ENCODE measurements at places on chromosomes 5 and 9.

GRCh38 chr9:13160051-13160450 is 119.4 kb downstream of the MPDZ start:
- DNase-seq = no peak

DNA sequence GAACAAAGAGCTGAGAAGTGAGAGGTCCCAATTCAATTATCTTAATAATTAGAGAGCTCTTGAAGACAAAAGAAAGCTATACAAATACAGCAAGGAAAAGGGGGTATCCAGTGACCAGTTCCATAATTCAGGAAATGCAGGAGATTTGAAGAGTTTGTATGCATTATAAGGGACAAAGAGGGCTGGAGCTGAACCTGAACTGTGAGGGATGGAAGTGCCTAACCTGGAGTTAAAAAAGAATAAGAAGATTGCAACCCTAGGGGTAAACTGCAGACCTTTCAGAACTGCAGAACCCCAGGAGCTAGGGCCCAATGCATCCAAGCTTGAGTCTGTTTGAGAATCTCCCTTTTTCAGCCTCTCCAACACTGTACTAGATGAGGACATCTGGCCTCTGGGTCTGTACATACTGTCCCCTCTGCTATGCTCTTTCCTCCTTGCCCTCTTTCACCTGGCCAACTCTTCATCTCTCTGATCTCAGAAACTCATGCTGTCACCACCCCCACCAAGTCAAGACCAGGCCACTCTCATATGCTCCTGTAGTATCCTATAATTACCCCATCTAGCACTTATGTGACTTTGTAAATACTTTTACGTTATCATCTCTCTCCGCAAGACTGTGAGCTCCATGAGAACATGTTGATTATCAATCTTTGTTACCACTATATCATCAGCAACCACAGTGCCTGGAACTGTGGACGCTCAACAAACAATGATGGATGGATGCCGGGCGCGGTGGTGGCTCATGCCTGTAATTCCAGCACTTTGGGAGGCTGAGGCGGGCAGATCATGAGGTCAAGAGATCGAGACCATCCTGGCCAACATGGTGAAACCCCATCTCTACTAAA is 6.6 kb upstream of the PRKACG start:
- DNase-seq = no peak

- no peak for DNase-seq
Measured at GRCh38 chr5:32805971-32806638, 95.0 kb downstream of the NPR3 start.

- DNase-seq = no peak
Measured at GRCh38 chr5:3225201-3225960, 370.3 kb upstream of the IRX1 start.

DNA sequence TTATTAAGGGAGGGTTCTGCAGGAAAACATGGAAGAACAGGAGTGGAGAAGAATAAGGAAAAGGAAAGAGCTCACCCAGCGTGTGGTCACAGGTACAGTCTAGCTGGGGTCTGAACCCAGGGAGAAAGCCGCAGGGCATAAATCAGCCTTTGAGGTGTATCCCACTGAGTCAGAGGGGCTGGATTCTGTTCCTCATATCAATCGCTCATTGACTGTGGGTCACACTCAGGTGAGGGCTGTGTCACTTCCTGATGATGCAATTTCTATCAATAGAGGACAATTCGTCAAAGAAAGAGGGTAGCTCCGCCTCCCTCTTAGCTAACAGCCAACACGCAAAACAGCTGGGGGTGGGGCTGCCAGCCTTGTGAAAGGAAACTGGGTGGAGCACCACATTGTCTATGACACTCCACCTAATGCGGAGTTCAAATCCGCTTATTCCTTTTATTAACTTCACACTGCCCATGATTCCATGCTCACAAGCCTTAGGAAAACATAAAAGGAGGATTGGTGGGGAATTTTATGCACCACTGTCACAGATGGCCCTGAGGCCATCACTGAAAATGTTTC is 176.2 kb downstream of the ICE1 start:
- DNase-seq = no peak

GRCh38 chr9:129619787-129620668 is 873 bp downstream of the C9orf50 start:
- no peak for DNase-seq

DNA sequence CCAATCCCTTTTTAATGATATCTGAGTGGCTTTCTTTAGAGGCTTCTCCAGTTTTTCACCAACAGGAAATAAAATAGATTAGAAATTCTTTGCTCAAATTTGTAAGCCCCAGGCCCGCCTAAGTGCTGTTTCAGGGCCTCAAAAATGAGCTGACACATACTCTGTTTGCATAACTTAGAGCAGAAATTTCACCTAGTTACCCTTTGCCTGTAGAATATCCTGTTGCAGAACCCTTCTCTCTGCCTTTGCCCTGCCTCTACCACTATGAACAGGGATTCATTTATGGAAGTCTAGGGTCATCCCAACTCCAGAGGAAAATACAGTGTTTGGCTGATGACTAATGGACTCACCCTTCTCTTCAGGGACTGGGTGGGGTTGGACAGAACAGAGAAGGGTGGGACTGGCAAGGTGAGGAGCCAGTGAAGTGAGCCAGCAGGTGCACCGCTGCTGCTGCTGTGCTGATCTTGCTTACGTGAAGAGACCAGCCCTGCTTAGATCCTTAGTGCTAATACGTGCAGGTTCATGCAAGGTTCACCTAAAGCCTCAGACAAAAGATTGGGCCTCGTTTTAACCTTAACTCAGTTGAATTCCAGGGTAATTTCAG is 22.8 kb downstream of the OSTF1 start:
- DNase-seq = no peak

DNA sequence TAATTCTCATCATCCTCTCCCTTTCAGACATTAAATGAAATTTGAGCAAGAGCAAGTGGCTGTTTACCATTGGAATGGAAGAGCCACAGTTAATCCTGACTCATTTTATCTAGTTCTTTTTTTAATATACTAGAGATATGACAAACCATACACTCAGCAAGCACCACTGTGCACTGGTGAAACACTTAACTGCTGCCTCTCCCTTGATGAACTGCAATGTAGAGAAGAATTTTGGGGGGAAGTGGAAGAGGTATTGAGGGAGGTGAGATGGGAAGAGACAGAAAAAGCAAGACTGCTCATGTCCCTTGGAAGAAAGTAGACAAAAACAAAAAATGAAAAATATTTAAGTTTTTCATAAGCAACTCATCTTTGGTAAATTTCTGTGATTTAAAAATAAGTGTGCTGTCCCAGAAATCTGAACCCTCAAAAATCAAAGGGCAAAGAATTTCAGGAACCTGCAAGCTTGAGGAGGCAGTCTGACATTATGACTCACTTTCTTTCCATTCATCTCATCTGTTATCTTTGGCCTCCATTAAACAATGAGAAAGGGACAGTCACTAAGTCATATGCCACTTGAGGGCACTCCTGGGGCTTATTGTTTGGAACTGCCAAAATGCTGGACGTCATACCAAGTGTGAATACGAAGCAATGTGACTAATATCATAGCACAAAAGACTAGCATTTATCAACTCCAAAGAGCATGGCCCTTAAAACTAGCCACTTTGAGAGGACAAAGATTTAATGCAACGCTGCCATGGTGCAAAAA is 566.8 kb upstream of the DMAC1 start:
- DNase-seq = no peak

DNA sequence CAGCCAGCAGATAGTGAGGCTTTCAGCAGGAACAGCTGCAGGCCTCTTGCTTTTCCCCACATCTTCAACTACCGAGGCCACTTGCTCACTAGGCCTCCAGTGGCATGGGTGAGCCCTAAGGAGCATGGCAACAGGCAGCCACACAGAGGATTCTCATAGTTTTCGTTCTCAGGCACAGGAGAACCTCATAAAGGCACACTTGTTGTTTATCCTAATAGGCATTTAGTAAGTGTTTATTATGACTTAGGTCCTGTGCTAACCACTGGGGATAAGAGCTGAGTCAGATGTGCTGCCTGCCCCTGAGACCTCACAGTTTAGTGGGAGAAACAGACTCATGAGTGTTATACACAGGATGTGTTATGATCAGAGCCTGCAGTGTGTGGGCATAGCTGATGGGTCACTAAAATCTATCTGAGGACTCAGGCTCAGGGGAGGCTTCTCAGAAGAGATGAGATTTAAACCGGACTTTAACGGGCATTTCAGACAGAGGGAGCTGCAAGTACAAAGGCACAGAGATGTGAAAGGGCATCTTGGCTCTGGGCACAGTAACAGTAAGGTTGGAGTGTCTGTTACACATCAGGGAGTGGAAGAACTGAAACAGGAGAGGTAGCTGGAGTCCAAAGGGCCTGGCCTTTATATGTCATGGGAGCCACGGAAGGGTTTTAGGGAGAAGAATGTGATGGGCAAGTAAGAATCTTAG is 21.0 kb upstream of the HEMGN start:
- DNase-seq = no peak

DNA sequence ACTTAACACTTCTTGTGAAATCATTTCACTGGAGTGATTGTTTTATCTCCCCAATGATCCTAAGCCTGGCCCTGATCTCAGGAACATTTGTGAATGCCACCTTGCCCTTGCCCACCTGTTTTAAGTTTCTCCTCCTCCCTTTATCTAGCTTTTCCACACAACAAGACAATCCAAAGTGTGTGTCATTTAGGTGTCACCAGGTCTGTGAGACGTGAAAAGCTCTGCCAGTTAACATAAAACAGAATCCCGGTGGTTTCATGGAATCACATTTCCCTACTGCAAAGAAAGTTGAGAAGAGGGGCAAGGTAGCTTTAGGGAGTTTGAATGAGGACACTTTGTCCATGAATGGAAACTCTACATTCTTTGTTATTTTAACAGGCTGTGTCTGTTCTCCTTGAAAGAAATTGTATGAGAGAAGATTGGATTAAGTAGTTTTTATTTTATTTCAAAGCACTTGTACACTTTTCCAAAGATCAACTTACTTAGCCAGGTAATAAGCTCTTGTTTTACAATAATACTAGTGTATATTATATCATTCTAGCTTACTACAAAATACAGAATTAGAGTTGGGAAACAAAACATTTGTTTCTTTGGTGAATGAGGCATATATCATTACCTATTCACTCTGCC is 239.0 kb downstream of the ISL1 start:
- no peak for DNase-seq

- DNase-seq = no peak
Measured at GRCh38 chr9:129702589-129703520, 37.4 kb downstream of the PRRX2 start.

- DNase-seq = peak; percentile 26
Measured at GRCh38 chr5:156402387-156402921, 75.5 kb downstream of the SGCD start.

DNA sequence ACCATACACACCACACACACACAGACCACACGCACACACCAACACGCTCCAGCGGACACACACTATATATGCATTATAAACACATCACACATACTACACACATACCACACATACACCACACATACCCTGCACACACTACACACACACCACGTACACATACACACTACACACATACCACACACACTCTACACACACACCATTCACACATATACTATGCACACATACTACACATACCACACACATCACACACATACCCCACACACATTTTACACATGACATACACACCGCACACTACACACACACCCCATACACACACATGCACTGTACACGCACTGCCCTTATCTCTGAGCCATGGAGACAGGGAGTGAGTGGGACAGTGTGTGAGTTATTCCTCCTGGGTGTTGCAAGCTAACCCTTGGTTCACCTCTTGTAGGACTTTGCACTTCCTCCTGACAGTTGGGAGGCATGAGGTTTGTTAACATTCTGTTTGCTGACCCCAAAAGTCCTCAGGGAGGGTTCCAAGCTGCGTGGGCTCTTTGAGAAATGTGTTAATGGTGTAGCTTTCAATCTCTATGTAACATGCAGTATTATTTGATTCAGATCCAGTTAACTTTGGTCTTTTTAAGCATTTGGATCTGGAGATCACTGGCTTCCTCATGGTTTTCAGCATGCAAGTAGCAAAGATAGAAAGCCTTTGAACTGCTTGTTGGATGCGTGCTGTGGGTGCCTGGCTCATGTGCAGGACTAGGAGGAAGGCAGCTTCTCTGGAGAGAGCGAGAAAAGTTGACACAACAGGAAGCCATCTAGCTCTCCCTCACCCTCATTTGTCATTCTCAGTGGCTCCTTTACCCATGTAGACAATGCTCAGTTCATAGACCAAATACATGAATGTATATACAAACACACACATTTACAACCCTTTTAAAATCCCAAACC is 13.7 kb downstream of the IL31RA start:
- DNase-seq = no peak

- no peak for DNase-seq
Measured at GRCh38 chr9:6415266-6415665, 2.3 kb downstream of the UHRF2 start.

GRCh38 chr9:115200711-115201505 is 83.0 kb upstream of the TNC start:
- DNase-seq = no peak

GRCh38 chr5:141521244-141521781 is 32.4 kb downstream of the PCDHGC5 start:
- DNase-seq = no peak

- DNase-seq = no peak
Measured at GRCh38 chr9:30036558-30036957, 2347.9 kb upstream of the ACO1 start.

DNA sequence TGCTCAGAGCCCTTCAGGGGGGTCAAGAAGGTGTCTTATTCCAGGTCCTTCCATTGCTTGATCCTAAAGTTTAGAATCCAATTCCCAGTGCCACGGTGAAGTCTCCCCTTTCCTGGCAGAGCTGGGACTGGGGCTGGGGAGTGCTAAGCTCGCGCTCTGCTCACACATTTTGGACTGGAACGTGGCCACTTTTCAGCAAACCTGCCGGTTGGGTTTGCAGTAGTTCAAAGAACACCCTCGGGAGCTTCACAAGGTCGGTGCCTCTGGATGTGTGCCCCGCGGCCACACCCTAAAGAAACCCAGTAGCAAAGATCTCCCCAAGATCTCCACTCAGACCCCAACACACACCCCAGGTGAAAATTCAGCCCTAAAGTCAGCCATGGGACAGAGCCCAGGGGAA is at the start of gene C9orf152:
Gene C9orf152 (minus strand): TSS at position 129 of the 400 bp plus-strand sequence. CDS start 580 bp downstream, outside the sequence.
- DNase-seq = no peak

DNA sequence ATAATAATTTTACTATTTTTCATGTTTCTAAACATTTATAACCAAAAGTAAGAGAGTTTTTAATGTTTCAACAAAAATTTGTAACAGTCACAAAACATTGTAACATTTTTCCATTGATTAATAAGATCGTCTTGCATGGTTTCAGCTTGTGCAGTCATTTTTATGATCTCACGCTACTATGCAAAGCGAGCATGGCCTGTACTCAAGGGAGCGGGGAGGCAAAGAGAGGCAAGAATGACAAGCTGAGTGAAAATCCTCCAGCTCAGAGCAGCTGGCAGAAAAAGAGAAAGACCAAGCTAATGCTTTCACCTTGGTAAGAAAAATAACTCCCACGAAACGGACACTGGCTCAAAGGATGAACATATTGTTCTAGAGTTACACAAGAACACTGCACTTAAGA is 90.0 kb upstream of the SV2C start:
- no peak for DNase-seq

All from GM12892 (cell line).